ENCODE measurements at places on chromosomes 1 and 21. TPM values are rescaled to one million over a fixed set of nuclear protein-coding genes. Genes with fewer than 3 reads are reported as not detected.

GRCh38 chr21:25938658-25939395, 204.1 kb downstream of the GABPA start:
- no peak overlapping the region for H3K4me3 ChIP-seq
- H3K36me3 ChIP-seq: peaks cover 16% of the 10 kb centered on the region
- peaks cover 12% of the 10 kb centered on the region for H3K4me1 ChIP-seq
- H3K27ac ChIP-seq: peak overlapping the region; percentile 75
- no peak for DNase-seq
- no peaks in the 10 kb centered on the region for H3K27me3 ChIP-seq

The TP73 gene
- 1.5 TPM for total RNA-seq

GRCh38 chr21:43930074-43930847, 65.2 kb downstream of the AGPAT3 start:
- peak overlapping the region; percentile 88 for H3K27ac ChIP-seq
- H3K4me3 ChIP-seq: no peak overlapping the region
- peaks cover 18% of the 10 kb centered on the region for H3K4me1 ChIP-seq
- H3K36me3 ChIP-seq: no peaks in the 10 kb centered on the region
- H3K27me3 ChIP-seq: no peaks in the 10 kb centered on the region

- DNase-seq: no peak
- no peaks in the 10 kb centered on the region for H3K36me3 ChIP-seq
- H3K27ac ChIP-seq: no peak overlapping the region
- peaks cover 17% of the 10 kb centered on the region for H3K4me1 ChIP-seq
- H3K27me3 ChIP-seq: no peaks in the 10 kb centered on the region
Observed at GRCh38 chr1:197149340-197149739, 2.9 kb upstream of the ASPM start.

- no peaks in the 10 kb centered on the region for H3K4me1 ChIP-seq
- no peak for DNase-seq
- H3K36me3 ChIP-seq: no peaks in the 10 kb centered on the region
Observed at GRCh38 chr1:51072651-51073050, 29.4 kb upstream of the C1orf185 start.

DNA sequence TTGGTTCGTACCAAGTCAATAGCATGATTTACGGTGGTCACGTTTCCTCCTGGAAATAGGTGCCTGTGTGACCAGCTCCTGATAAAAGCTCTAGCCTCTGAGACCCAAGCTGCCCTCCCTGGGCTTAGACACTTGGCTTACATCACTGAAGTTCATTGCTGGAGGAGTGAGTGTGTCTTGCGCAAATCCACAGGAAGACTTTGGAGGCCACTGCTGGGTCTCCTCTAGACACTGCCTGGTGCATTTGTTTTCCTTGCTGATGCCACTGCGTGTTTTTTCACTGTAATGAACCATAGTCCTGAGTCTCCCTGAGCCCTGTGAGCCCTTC, 230.6 kb downstream of the DSCAM start:
- no peaks in the 10 kb centered on the region for H3K36me3 ChIP-seq
- DNase-seq: no peak
- no peak overlapping the region for H3K4me3 ChIP-seq
- H3K27me3 ChIP-seq: no peaks in the 10 kb centered on the region
- H3K4me1 ChIP-seq: peaks cover 20% of the 10 kb centered on the region
- no peak overlapping the region for H3K27ac ChIP-seq
